Activated CD8-positive, alpha-beta memory T cell treated with anti-CD3 and anti-CD28 coated beads for 4 hours (primary cell): ENCODE measurements at places on chromosomes 16 and 17.

DNA sequence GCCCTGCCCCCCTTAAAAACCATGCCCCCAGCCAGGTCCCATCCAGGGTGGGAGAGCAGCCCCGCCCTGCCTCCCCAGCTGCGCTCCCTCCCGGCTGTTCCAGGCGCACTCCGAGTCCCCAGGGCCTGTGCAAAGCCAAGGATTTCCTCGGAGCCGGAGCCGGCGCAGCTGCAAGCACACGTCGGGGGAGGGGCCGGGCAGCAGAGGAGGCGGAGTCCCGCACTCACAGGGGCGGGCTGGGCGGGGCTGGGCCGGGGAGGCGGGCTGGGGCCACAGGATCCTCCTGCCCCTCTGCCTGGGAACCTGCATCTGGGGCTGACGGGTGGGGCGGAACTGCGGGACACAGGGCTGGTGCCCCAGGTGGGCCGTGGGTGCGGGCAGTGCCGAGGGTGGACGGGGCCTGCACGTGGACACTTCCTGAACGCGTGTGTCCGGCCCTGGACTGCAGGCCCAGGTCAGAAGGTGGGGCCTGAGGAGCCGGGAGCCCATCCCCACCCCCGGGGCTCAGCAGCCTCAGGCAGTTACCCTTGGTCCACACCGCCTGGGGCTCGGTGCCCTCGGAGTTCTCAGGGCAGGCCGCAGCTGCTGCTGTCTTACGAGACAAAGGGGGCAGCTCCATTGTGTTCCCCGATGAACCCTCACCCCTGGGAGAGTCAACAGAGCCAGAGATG, 24.0 kb upstream of the SSTR5 start:
- no peak for DNase-seq

DNA sequence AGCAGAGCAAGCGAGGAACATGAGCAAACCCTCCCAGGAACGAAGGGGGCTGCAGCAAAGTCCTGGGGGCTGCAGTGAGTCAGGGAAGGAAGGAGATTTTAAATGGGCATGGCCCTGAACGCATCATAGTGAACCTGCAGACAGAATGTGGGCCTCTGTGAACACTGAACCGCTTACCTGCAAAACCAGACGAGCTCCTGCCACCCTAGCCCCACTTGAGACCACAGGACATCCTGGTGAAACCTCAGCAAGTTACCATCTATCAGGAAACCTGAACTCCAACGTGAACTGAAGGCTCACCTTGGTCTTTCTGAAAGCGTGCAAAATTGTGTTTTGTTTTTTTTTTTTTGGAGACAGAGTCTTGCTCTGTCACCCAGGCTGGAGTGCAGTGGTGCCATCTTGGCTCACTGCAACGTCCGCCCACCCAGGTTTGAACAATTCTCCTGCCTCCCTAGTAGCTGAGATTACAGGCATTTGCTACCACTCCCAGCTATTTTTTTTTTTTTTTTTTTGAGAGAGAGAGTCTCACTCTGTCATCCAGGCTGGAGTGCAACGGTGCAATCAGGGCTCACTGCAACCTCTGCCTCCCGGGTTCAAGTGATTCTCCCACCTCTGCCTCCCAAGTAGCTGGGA, 30.8 kb downstream of the FANCA start:
- no peak for DNase-seq

DNA sequence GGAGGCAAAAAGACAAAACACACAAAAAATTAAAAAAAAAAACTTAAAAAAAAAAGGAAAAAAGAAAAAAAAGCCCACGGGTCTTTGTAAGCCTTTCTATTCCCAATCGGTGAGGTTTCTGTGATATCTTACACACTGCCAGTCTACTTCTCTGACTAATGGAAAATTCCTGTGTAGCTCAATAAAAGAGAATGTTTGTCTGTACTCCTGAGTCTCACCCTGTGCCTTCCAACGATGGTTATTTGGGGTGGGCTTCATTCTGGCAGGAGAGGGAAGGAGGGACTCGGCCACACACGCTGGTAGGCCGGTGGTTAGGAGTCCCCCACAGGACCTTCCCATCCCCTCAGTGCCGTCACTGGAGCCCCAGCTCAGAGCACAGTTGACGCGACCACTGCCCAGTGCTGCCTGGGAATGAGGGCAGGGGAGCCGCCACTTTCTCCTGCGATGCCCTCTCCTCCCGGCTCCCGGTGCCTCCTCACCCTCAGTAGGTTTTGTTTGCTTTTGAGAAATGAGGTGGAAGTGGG, 68.0 kb downstream of the AMFR start:
- DNase-seq, result no peak

DNA sequence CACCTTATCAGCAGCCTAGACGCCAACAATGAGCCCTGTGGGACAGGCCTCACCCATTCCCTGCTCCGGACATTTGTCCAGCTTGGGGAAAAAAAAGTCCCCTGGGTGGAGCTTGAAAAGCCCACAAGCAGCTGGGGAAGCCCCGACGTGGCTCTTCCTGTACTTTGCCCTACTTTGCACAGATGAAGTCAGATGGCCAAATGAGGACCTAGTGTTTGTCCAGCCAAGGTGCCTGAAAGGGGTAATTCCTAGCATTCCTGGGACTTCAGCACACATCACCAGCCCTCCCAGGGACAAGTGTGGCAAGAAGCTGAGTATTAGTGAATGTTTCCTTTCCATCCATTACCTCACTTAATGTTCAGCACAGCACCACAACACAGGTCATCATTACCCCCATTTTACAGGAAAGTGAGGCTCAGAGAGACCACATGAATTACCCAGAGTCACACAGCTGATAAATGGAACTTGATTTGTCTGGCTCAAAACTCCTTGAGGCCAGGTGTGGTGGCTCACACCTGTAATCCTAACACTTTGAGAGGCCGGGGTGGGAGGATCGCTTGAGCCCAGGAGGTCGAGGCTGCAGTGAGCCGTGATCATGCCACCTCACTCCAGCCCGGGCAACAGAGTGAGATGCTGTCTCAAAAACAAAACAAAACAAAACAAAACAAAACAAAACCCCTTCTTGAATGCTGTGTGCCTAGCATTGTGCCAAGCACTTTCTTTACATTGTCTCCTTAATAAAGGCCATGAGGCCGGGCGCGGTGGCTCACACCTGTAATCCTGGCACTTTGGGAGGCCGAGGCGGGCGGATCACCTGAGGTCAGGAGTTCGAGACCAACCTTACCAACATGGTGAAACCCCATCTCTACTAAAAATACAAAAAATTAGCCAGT, 19.9 kb upstream of the PLLP start:
- no peak for DNase-seq

- DNase-seq, result no peak
Measured at GRCh38 chr16:19858340-19859018, 26.2 kb downstream of the GPRC5B start.

DNA sequence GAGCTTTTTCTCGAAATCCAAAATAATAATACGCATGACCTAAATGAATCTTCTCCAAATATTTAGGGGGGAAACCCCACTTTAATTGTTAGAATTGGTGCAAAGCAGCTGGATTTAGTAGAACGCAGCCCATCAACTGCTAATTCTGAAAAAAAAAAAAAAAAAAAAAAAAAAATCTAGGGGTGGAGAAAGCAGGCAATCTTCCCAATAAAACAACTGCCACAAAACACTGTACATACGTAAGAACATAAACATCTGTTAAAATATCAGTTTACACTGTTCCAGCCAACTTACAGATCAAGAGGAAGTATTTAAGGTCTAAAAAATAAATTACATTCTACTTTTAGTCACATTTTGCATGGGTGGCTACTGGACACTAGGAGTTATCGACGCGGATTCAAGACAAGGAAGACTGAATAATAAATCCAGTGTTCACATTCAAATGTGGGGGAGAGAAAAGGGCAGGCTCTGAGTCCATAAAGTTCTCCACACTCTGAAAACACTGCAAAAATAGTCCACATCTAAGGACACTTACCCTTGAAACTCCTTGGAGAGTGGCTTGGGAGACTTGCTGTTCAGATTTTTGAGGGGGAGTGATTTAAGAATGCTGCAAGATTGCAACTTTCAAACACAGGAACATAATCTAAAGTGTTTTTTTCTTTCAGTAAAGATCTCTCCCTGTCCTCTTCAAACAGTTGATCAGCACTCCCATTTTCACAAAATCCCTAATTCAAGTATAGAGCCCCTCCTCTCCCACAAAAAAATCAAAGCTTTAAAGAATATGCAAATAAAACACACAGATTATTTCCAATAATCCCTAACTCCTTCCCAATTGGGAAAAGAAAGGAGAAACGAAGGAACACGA, 1.3 kb downstream of the APPBP2 start:
- DNase-seq, result no peak

- no peak for DNase-seq
Measured at GRCh38 chr16:29256501-29256981, 150.0 kb downstream of the NPIPB11 start.

- no peak for DNase-seq
Measured at GRCh38 chr16:81106826-81107503, 10.8 kb upstream of the GCSH start.

GRCh38 chr16:31301708-31302400, 42.1 kb downstream of the ITGAM start:
- no peak for DNase-seq

- no peak for DNase-seq
Measured at GRCh38 chr17:5115673-5116651, at the start of gene USP6. USP6 (plus strand) TSS chr17:5116032; CDS start chr17:5130368, 14,336 bp downstream.

- no peak for DNase-seq
Measured at GRCh38 chr16:73037331-73037745, 10.6 kb downstream of the ZFHX3 start.

GRCh38 chr17:4515501-4515900, 16.8 kb downstream of the SPNS2 start:
- DNase-seq, result no peak

GRCh38 chr16:72112452-72112792, 18.8 kb downstream of the DHX38 start:
- DNase-seq, result no peak
